ENCODE measurements at places on chromosomes 5 and 9. TPM values are rescaled to one million over a fixed set of nuclear protein-coding genes. Genes with fewer than 3 reads are reported as not detected.

Gene PLPP7
- not detected for total RNA-seq

Gene ENHO
- total RNA-seq: not detected

Gene GABRA6
- total RNA-seq: not detected

DNA sequence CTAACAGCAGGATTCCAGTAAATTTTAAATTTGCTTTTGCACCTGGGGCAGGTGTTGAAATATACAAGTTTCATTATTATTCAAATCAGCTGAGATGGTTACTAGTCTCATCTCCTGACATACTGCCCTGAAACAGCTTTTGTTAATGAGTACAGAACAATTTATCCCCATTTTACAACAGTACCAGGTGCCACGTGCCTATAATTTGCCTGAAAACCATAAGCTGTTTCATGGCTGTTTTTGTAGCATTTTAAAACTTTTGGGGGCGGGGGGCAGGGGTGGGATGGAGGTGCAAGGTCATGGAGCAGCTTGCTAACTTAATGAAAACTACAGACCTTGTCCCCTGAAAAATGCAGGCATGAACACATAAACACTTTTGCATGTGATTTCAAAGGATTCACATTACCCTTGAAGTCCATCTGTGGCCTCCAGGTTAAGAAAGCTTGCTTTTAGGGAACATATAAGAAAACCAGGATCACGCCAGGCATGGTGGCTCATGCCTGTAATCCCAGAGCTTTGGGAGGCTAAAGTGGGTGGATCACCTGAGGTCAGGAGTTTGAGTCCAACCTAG is 42.1 kb downstream of the TIMD4 start:
- DNase-seq: no peak

- no peak for DNase-seq
These were observed 76.0 kb downstream of the PDE4D start for GRCh38 chr5:59817536-59817935.

DNA sequence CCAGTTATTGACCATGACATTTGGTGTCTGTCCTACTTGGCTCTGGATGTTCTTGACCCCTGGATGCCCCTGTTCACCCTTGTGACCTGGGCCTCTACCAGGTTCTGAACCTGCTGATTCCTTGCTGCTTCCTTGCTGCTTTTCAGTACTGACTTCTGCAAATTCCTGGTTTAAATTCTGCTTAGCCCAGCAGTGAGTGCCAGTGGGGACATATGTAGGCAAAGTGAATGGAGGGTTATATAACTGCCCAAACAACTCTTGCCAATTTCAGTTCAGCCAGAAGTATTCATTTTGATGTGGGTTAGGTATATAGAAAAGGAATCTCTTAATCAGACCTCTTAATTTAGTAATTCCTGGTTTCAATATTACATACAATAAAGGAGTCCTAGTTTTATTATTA is 220.6 kb downstream of the TAF11L14 start:
- no peak for DNase-seq

DNA sequence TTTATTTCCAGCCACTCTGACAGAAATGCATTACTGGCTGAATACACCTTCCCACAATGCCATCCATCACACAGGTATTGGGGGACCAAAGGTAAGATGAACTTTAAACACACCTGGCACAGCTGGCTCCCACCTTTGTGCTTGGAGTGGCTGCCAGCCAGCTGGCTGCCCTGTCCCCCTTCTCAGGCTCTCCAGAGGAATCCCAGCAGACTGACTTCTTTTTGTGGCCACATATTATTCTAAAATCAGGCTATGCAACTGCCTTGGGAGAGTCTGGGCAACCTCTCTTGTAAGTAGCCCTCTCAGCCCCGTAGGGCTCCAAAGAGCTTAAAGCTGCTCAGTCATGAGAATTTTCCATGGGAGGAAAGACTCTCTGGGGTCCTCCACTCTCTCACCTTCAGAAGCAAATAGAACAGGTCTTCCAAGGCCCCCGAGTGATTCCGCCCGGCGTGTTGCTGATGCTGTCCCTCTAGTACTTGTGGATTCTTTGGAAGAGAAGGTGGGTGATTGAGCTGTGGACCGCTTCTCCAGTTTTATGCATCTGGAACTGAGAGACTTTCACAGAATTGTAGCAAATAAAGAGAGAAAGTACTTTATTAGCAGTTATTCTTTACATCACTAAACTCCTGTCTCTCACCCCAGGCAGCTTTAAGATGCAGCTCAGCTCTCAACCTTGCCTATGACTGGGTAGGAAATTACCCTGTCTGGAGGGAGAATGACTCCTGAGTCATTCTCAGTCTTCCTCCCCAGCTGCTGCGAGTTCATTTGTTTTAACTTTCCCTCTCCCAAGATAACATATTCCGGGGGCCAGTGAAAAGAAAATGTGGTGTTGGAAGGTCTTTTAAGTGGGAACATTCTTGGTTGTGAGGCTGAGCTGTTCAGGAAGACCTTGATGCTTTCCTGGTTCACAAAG is 159.4 kb upstream of the PITX1 start:
- no peak for DNase-seq

GRCh38 chr5:27639005-27639612 is 600.7 kb upstream of the CDH9 start:
- DNase-seq: no peak

DNA sequence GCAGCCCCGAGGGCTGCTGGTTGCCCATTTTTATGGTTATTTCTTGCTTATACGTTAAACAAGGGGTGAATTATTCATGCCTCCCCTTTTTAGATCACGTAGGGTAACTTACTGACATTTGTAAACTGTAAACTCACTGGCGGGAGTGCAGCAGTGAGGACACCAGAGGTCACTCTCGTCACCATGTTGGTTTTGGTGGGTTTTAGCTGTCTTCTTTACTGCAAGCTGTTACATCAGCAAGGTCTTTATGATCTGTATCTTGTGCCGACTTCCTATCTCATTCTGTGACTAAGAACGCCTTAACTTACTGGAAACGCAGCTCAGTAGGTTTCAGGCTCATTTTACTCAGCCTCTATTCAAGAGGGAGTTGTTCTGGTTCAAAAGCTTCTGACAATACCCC is 155.0 kb upstream of the PRDM9 start:
- no peak for DNase-seq

DNA sequence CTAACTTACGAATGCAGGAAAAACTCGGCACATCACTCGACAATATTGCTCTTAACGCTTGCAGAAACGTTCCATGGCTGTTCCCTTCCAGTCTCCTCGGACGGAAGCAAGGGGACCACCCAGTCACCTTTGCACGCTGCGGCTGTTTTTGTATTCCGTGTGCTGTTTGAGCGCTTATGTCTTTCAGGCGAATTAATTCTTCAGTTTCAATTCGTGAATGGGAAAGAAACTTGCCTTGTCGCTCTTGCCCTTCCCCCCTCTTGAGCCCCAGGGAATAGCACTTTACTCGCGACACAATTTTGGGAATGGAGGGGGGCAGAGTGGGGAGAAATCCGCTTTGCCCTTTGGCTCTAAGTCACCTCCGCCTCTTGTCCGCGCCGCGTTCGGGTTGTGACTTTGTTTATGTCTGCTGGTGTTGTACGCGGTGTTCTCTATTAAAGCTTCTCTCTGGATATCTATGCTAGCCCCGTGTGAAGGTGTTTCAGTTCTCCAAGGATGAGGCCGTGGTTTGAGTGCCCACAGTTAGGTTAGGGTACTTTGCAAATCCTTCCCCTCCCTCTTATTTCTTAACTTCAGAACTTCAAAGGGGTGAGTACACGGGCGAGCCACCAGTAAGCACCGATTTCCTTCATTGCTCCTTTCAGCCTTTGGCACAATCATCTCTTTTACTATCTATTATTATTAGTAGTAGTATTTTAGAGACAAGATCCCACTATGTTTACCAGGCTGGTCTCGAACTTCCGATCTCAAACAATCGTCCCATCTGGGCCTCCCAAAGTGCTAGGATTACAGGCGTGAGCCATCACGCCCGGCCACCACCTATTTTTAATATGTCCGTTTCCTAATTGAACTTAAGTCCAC is 2.7 kb downstream of the FOXB2 start:
- DNase-seq: no peak

DNA sequence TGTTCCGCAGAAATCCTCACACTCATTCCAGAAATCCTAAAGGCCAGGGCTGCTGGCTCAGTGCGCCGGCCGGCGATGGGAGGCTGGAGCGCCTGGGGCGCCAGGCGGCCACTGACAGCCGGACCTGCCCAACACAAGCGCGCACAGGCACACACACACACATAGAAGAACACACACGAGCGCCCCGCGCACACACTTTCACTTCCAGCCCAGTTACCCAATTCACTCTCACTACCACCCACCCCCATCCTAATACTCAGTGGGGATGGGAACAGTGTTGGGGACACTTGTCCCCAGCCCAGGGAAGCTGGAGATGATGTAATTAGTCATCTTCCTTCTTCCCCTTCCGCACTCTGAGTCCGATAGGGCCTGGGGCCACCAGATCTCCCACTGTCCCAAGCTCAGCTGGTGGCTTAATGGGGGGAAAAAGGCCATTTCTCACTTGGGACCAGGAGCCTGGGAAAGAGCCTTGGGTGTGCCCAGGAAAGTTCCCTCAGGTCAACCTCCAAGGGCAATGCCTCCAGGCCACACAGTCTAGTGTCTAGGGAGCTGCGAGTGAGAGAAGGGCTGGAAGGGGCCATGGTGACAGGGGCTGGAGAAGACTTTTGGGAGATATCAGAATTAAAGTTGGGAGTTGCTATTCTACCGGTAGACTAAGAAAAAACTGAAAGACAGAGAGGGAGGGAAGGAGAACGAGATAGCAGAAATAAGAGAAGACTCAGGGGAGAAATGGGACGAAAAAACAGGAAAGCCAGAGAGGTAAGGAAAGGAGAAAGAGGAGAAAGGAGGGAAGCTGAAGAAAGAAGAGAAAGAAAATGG is 1.7 kb downstream of the EBF1 start:
- DNase-seq: no peak
